ENCODE measurements at places on chromosomes 7 and 10.
A peak's percentile ranks its signal among the peaks of the same experiment; 100 is the strongest.

DNA sequence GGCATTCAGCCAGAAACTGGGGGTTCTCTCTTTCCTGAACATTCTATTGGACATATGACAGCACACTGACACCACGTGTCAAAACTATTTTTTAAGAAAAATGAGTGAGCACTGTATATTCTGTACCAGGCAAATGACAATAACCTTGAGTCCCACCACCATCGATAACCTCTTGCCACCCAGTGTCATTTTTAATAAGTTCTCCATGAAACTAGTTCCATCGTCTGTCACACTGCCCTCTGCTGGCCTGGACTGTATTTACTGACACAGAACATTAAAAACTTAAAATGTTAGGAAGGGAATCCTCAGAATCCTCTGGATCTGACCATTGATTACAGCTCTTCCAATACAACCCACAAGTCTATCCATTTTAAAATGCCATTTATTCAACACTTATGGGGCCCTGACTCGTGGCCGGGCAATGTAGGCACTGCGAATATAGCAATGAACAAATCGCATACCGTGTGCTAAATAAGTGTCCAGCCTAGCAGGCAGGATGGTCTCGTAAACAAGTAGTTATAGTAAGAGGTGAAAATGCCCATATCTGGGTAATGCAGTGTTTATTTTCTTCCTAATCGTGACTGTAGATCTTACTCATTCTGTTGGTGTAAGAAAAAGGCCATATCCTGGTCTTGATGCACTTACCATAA, 35.9 kb upstream of the CACNB2 start:
- peak; percentile 33 for DNase-seq

DNA sequence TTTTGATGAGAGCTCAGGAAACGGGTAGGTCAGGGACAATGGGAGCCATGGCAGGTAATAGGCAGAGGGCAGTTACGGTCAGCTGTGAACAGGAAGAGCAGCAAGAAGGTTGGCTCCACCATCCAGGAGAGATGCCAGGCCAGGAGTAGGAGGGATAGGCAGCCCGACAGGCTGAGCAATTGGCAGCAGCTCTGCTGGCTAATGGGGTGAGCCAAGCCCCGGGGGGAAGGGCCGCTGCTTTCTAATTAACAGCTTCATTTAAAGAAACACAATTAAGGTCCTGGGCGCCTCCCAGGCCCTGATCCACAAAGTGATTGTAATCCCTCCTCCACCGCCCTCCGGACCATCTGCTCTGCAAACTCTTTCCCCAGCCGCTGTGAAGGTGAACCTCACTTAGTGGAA, 23.7 kb downstream of the SH2B2 start:
- no peak for DNase-seq

DNA sequence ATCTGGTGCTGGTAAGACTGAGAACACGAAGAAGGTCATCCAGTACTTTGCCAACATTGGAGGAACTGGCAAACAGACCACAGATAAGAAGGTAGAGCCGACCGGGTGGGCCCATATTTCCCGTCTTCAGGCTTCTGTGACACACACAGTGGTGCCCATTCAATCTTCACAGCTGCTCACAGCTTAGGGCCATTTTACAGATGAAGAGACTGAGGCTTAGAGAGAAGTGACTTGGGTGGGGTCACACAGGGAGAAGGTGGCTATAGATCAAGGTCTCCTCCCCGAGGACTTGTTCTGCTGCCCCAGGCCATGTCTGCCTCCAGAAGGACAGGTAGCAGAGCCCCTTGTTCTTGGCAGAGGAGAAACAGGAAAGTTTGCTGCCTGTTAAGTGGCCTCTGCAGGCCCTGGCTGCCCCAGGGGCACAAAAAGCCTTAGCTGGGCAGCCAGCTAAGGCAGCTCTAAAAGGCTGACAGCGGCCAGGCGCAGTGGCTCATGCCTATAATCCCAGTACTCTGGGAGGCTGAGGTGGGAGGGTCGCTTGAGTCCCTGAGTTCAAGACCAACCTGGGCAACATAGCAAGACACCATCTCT, 22.6 kb upstream of the MYH16 start:
- DNase-seq: no peak

DNA sequence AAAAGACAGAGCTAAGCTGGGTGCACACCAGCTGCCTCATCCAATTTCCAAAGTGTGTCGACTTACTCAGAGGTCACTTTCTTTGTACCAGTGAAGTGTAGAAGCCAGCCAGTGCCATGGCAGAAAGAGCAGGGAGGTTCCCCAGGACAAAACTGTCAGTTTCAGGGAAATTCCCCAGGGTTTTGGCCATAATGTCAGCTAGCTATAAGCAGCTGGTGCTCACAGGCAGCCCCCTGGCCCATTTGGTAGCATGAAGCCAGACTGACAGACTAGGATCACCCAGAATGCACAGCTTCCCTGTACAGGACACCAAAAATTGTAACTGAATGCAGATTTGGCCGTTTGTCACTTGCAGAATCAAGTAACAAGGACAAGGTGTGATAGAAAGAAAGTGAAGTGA, 28.6 kb downstream of the MRPL32 start:
- DNase-seq: no peak

DNA sequence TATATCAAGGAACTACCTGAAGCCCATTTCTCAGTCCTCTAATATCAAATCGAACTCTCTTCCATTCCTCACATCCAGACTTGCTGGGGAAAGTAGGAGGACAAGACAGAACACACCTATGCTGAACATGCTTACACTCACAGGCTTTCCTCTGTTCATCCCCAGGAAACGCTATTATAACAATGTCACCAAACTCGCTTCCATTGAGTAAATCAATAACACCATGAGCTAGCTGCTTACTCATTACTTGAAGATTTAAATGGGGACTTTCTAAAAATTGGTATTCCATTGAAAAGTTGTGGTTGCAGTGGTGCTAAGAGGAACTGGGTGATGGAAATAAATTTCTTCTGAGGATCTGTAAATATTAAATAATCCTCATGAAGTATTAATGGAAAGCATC, 88.8 kb downstream of the SLC25A13 start:
- DNase-seq: no peak

- DNase-seq: no peak
Measured at GRCh38 chr7:7803715-7804178, 85.3 kb upstream of the RPA3 start.

DNA sequence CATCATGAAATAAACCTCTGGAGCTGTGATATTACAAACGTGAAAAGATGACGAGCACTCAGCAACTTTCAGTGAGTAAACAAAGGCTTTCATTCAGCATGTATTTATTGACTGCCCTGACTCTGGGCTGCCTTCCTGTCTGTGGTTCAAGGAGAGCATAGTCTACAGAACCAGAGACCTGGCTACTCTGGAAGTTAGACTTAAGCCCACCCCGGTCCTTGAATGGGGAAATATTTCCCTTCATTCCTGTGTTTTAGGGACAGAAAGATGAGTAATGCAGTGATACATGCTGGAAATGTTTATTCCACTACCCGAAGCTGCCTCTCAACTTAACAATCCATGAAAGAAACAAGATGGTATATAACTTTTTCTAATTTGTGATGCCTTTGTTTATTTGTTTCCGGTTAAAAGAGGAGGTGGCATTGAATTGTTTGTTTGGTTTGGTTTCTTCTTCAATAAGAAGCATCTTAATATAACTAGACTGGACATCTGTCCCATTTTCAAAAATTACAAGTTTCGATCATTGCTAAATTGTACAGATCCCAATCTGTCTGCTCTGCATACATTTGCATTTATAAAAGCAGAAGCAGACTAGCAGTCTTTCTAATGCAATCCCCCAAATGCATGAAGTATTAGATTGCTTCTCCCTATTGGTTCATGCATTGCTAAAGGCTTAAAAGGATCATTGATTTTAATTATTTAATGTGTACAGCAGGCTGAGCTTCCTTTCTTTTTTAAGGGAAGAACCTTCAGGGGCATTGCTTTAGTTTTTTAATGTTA, 57.7 kb downstream of the TRUB1 start:
- DNase-seq: no peak

DNA sequence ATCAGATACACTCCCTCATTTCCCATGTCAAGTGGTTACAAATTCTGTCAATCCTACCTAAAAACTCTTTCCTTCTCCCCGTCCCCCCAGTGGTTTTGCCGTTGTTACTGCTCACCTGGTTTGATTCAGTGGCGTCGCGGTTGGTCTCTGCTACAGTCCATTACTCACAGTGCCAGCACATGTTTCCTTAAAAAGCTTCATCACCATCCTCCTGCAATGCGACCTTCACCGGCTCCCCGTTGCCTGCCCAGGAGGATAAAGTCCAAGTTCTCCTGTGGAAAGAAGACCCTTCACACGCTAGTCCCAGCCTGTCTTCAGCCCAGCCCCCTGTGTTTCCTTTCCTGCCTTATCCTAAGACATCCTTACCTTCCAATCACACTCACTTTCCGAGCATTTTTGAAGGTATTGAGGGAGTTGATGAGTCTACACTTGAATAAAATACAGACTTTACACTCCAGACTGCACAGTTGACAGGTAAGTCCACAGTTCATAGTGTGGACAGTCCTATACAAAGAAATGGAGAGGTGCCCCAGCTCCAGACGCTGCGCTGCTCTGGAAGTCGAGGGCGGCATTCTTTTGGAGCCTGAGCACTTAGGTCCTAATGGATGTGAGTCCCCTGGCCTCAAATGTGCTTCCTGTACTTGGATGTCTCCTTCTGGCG, 3.4 kb upstream of the LARP4B start:
- DNase-seq: no peak

DNA sequence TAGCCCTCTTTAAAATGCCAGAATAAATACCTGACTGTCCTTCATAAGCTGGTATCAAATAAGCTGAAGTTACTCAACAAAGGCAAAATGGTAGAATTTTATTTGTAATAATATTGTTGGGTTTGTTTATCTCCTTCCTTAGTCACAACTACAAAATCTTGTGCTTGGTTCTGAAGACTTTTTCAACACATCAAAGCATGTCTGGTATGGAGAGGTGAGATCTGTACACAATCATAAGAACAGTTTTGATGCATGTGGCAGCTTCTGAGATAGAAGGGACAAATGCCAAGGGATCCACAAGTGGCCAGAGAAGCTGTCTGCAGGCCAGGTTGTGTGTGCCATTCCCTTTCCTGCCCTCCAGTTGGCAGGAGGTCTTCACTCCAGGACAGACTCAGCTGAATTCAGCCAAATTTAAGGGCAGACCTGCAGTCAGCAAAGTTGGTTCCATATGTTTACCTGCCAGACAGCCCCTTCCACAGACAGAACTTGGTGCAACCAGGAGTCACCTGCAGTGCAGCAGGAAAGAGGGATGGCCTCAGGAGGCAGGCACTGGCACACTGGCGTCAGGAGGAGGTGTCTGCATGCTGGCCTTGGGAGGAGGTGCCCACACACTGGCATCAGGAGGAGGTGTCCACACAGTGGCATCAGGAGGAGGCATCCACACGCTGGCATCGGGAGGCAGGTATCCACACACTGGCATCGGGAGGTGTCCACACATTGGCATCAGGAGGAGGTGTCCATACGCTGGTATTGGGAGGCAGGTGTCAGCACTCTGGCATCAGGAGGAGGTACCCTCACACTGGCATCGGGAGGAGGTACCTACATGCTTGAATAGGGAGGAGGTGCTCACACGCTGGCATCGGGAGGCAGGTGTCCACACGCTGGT, 93.1 kb upstream of the IKZF1 start:
- no peak for DNase-seq

DNA sequence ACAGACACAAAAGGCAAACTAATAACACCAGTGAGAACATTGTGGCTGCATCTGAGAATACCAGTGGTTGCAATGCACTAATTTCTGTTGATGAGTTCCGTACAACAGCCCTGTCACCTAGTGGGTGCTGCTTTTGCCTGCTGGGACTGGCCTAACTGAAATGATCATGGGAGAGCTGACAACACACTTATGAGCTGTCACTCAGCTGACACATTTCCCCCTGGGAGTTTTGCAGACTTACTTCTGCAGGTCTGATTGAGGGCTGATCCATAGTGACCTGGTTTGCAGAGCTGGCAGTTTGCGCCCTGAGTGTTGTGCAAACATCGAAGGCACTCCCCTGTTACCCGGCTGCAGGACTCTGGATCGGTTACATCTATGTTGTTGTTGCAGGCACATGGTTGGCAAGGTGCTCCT, 60.6 kb upstream of the LAMB1 start:
- no peak for DNase-seq

DNA sequence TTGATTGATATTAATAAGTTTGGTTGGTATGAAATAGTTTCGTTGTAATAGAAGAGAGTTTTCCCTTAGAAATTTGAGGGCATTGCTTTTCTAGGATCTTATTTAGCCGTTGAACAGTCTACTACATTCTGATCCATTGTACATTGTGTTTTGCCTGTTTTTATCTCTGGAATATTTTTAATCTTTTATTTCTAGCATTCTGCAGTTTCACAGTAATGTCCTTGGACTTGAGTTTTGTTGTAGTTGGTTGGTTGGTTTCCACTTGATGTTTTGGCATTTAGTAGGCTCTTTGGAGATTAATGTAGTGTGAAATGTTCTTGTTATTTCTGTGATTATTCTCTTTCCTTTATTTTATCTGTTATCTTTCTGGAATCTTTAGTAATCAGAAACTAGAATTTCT, 112.4 kb downstream of the CCSER2 start:
- DNase-seq: no peak

DNA sequence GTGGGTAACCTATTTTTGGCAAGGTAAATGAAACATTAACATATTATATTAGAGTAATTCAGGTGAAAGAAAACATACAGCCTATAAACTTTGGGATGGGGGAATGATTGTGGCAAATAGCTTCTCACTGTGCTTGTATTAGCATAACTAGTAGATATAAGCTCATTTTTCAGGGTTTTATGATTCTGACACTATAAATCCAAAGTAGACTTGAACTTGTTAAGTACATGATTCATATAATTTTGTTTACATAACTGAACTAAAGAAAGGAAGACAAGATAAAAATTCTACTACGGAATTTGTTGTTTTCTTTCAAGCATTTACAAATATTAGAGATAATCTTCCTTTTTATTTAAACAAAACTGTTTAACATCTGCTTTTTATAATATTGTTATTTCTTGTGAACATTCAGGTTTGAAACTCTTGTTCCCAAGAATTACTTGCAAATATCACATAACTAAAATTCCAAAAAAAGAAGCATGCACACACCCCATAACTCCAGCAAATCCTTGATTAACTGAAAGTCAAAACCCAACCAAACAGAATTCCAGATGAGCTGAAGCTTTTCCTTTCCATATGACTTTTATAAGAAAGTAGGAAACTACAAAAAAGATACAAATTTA, 142.3 kb downstream of the JAZF1 start:
- no peak for DNase-seq

DNA sequence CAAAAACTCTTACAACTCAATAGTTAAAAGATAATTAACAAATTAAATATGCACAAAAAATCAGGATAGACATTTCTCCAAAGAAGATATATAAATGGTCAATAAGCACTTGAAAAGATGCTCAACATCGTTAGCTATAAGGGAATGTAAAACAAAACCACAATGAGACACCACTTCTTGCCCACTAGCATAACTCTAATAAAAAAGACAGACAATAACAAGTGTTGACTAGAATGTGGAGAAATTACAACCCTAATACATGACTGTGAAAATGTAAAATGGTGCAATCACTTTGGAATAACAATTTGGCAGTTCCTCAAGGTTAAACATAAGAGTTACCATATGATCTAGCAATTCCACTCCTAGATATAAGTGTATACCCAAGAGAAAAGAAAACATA, 74.3 kb upstream of the PCGF5 start:
- no peak for DNase-seq
